ENCODE measurements at places on chromosomes 5 and 9.

DNA sequence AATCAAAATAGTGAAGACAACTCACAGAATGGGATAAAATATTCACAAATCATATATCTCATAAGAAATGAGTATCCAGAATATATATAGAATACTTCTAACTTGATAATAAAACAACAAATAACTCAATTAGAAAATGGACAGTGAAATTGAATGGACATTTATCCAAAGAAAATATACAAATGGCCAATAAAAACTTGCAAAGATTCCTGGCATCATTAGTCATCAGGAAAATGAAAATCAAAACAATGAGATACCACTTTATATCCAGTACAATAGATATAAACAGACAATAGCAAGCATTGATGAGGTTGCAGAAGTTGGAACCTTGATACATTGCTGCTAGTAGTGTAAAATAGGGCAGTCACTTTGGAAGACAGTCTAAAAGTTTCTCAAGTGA is 12.8 kb upstream of the TLR4 start:
- no peak for ATAC-seq

DNA sequence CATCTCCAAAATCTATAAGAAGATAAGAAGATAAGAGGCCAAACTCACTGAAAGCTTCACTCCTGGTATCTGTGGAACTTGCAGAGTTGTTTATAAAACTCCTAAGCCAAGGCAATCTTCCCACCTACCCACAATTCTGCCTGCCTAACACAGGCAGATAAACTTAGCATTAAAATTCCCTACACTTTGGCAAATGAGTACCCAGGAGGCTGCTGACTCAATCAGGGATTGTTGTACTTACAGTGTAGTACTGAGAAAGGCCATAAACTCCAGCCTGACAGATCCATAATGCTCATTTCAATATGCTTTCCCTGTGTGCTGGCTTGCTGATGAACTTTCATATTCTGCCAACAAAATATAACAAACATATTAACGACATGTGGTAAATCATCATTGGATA is 725.2 kb downstream of the BRINP1 start:
- ATAC-seq: no peak

DNA sequence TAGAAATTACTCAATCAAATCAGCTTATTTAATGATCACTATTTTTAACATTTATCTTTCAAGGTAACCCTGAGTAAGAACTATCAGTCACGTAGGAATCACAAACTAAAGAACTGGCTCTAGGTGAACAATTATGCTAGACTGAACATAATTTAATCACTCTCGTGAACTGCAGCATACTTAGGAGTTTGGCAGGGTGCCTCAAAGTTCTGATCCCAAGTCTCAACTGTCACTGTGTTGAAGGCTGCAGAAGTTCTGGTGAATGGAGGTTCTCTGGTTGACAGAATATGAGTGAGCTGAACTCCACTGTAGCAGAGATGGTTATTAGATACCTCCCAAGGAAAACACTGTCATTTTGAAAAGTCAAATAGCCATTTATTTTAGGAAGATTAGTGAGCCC is 89.1 kb downstream of the KLHL3 start:
- ATAC-seq: no peak

- no peak for ATAC-seq
These were observed 106.4 kb upstream of the DHFR start for GRCh38 chr5:80761176-80761575.

- ATAC-seq: peak; percentile 93
These were observed 154.8 kb upstream of the TBC1D2 start for GRCh38 chr9:98410185-98410697.

Measured in SK-N-SH treated with all-trans-retinoic acid at 6 μM for 48 hours (cell line).